ENCODE measurements at places on chromosomes 2 and 18.

- peak; percentile 12 for DNase-seq
These were observed 30.7 kb upstream of the ERCC3 start for GRCh38 chr2:127324635-127325034.

GRCh38 chr2:56030901-56031300 lies 107.3 kb upstream of the EFEMP1 start:
- no peak for DNase-seq

DNA sequence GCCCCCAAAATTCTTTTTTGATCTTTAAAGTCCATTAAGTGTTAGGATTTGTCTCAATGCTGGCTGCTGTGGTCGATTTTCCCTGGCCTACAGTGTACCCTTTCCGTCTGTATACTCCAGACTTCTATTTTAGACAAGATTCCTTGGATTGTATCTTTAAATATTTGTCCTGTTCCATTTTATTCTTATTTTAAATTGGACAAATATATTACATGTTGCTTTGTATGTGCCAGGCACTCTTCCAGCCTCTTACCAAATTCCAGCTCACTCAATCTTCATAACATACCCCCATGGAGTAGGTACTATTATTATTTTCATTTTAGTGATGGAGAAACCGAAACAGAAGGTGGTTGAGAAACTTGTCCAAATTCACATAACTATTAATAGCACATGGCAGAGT lies 58.1 kb downstream of the VWA3B start:
- DNase-seq, result no peak

DNA sequence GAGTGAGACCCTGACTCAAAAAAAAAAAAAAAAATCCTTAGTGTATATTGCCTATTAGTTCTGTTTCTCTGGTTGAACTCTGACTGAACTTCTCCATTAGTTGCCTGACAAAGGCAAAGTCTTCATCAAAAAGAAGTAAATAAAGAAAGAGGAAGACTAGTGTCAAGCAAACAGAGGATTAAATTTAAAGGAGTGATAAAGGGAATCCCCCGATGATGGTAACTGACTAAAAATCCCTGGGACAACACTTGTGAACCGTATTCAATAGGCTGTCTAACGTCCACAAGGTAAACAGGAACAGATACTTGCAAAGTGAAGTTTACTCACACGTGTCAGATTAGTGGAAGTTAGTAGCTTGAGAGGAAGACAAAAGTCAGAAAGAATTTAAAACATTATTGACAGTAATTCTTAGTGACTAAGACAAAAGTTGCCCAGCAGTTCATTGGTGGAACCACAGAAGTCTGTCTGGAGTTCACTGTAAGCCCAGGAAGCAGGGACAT lies 26.2 kb upstream of the SPOPL start:
- DNase-seq, result no peak

DNA sequence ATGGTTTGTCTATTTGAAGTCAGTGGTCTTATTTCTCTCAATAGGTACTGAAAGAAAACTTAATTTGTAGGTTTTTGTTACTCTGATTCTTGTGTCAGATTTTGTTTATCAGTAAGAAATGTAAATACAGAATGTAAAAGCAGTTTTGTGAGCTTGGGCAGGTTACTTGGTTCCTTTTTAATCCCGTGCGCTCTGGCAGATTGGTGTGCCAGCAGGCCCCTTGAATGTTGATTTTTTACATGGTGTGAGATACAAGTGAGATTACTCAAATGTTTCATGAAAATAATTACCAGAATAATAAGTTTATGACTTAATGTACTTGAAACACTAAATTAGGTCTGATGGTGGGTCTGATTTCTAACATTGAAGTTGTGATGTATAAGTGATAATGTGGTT lies 13.4 kb downstream of the HNRNPA3 start:
- DNase-seq, result no peak

GRCh38 chr2:228105526-228106250 lies 75.8 kb downstream of the SPHKAP start:
- DNase-seq, result no peak

Data from CD4-positive, alpha-beta T cell treated with Interleukin-2 at 100 ng/mL for 4 hours (primary cell).